ENCODE measurements at places on chromosomes 6 and 20.

- DNase-seq, result no peak
Measured at GRCh38 chr20:48358176-48359054, 469.4 kb downstream of the PREX1 start.

GRCh38 chr6:156046841-156047449, 591.3 kb upstream of the NOX3 start:
- no peak for DNase-seq

DNA sequence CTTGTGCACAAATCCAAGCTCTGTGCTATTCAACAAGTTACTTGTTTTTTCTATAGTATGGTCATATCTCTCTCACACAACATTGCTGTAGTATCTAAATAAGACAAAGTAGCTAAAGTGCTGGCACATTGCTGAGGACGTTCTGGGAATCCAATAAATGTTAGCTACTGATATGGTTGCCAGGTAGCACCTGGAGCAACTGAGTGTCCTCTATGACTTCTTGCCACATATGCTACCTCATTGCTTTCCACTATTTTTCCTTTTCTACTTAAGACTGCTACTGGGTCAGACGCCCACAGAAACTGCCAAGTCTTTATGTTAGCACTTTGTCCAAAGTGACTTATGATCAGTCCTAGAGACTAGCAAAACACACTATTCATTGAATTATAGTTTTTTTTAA, 85.3 kb downstream of the SYCP2 start:
- no peak for DNase-seq

DNA sequence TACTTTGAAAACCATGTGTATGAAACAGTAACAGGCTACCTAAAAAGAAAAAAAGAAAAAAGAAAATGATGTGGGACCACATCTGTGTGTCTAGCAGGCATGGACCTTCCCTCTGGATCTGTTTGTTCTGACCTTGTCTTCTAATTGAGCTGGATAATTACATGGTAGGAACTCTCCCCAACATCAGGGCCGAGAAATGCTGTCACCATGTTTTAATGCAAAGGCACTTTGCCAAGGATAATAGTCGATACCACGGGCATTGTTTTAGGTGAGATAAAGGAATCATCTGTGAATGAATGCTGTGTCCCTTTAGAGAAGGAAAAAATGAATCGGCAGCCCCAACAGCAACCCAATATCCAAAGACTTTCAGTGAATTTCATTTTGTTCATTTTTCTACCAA, 149.1 kb downstream of the ZDHHC14 start:
- no peak for DNase-seq

- no peak for DNase-seq
Measured at GRCh38 chr6:118897386-118897785, 3.4 kb downstream of the ASF1A start.

GRCh38 chr6:135183002-135183531, 2.0 kb downstream of the MYB start:
- DNase-seq, result no peak

GRCh38 chr20:37534401-37535157, 6.9 kb upstream of the BLCAP start:
- DNase-seq, result no peak
